Activated naive CD4-positive, alpha-beta T cell treated with anti-CD3 and anti-CD28 coated beads, Interleukin-2, amount 50 U/mL, for 72 hours (primary cell): ENCODE measurements at places on chromosomes 2 and 18. TPM values are rescaled to one million over a fixed set of nuclear protein-coding genes. Genes with fewer than 3 reads are reported as not detected.
A peak's percentile ranks its signal among the peaks of the same experiment; 100 is the strongest.

DNA sequence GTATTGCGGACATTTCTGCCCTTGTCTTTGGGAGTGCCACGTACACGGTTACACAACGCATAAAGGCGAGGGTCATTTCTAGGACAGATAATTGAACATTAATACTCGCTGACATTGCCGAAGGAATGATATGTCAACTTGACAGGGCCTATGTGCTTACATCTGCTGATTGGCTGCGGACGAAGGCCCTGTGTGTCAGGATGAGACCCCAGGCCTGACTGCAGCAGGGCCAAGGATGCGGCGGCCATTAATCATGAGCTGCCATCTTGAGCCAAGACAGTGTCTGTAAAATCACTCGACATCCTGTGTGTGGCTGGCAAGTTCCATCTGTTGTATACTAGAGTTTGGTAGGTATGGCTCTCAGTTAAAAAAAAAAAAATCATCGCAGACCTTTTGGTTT lies 96.6 kb downstream of the MEIS1 start:
- DNase-seq, result no peak

GRCh38 chr2:70118798-70119454 lies 31.6 kb downstream of the PCBP1 start:
- DNase-seq, result peak; percentile 11

DNA sequence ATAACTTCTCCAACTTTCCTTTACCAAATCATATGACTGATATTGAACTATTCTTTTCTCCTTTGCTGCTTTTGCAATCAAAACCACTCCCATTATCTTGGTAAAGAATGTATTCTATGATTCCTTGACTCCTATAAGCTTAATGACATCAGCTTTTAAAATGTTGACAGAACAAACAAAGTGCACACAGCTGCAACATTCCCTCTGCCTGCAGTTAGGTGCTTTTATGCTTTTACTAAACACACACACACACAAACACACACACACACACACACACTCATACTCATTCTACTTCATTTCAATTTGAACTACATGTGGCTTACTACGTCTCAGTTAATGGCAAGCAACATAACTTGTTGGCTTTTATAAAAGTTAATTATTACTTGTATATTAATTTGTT lies 946.6 kb downstream of the DPP10 start:
- no peak for DNase-seq

DNA sequence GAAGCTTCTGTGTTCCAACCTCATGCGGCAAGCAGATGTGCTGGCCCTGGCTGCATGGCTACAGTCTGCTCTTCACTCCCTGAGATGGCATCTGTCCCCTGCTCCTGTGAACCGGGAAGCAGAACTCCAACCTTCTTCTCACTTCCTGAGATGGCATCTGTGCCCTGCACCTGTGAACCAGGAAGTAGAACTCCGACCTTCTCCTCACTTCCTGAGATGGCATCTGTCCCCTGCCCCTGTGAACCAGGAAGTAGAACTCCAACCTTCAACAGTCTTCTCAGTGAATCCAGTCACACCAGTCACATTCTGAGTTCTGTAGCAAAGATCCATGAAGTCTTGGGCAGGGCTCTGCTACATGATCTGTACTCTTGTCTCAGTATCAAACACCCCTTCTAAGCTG lies 887.2 kb upstream of the KLHL29 start:
- no peak for DNase-seq

DNA sequence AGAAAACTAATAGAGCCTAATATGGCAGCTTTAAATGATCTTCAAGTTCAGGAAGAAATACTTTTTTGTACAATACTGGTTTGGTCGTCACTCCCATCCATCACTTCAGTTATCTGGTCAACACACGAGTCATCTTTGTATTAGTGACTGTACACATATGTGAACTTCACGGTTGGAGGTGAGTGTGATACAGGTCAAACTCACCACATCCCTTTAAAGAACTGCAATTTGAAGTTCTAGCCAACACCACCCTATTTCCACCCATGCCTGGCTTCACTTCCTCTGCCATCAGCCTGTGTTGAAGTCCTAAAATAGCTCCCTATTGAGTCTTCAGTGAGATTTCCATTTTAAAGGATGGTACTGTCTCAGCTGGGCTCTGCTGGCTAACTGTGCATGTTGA lies 361.9 kb downstream of the TXNL1 start:
- no peak for DNase-seq

DNA sequence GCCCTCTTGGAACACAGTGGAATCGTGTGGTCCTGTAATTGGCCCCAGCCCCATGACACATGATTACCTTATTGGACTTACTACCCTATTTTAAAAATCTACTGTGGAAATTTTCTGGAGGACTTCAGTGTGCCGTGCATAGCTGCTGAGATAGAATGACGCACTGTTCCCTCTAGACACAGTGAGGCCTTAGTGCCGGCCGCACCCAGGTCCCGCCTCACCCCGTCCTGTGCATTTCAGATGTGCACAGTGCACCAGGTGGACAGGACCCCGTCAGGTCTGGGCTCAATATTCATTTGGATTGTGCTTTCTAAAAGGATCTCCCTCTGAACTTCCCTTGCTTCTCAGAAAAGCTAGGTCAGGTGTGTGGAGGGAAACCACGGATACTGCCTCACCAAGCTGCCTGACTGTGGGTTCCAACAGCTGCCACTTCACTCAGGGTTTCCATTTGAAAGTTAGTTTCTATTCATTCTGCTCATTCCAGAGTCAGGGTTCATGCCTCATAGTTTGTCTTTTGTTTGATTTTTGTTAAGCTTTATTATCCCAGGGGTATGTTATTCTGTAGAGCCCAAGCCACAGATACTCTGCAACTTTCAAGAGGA lies 155.8 kb downstream of the PTGR3 start:
- DNase-seq, result no peak

DNA sequence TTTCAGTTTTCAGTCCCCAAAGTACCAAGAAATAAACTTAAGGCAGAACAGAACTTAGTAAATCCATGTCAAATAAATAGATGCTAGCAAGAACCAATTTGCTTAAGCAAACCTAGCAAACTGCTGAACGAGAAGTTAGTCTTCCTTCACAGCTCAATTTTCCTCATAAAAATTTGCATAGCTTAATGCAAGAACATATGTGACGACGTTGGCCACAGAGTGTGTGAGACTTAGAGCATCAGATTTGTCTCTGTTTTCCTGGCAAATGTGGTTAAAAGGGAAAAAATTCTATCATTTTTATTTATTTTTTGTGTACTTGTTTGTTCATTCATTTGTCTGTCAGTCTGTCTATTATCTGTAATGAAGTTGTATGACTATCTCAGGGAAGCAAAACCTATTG lies 485.7 kb downstream of the THSD7B start:
- DNase-seq, result no peak

DNA sequence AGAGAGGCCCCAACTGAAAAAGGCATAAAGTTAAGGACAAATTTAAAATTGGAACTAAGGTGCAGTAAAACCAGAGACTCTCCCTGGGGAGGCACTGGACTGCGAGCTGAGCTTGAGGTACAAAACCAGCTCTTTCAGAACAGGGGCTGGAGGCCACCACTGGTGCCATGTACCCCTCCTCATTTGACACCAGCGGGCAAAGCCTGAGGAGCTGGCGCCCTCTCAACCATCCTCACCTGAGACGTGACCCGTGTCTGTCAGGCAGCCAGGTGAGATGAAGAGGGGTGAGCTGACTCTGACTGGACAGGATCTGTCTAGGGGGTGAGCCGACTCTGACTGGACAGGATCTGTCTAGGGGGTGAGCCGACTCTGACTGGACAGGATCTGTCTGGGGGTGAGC lies 68.5 kb downstream of the TMEM18 start:
- DNase-seq, result no peak

- DNase-seq, result no peak
Measured at GRCh38 chr2:192696857-192697256, 502.1 kb upstream of the TMEFF2 start.

GRCh38 chr2:25274868-25275574 lies 66.7 kb downstream of the DNMT3A start:
- DNase-seq, result no peak

DNA sequence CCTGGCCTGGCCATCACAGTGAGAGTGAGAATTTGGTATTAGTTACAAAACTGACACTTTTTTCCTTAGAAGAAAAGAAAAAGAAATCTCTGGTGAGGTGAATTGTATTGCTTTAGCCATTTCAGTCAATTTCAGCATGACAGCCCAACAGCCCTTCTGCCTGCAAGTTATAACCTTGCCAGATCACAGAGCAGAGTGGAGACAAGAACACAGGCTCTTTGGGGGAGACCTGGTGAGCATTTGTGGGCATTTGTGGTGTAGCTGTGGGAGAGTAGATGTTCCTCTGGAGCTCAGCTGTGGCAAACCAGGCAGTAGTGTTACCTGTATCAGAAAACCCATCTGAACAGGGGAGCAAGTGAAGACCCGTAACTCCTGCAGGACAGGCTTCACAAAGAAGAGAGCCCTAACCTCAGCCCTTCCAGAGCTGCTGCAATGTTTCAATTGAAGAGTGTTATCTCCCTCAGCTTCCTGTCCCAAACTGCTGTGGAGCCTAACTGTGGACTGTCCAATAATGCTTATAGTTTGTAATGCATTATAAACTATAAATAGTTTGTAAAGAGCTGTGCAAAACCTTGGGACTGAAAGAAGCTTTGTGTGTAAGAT lies 22.8 kb upstream of the DLX1 start:
- DNase-seq, result no peak

DNA sequence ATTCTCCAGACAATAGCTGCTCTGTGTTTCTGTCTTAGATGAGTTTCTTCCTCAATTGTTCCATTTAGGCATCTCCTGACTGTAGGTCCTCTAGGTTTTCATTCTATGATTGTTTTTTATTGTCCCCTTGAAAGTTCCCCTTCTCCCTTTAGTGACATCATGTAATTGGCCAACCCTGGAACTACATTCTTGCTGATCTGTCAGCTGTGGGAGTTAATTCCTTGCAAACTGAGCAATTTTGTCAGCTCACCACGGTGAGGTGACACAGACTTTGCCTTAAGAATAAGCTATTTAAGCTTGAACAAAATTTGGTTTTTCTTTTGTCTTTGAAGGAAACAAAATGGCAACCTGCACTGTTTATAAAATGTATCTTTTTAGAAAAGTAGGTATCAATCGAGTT lies 95.9 kb downstream of the TXNL1 start:
- DNase-seq, result no peak

DNA sequence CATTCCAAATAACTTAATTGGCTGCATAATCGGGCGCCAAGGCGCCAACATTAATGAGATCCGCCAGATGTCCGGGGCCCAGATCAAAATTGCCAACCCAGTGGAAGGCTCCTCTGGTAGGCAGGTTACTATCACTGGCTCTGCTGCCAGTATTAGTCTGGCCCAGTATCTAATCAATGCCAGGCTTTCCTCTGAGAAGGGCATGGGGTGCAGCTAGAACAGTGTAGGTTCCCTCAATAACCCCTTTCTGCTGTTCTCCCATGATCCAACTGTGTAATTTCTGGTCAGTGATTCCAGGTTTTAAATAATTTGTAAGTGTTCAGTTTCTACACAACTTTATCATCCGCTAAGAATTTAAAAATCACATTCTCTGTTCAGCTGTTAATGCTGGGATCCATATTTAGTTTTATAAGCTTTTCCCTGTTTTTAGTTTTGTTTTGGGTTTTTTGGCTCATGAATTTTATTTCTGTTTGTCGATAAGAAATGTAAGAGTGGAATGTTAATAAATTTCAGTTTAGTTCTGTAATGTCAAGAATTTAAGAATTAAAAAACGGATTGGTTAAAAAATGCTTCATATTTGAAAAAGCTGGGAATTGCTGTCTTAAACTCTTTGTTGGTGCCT lies 1.4 kb downstream of the PCBP1 start:
- DNase-seq, result no peak

- DNase-seq, result no peak
Measured at GRCh38 chr2:84991404-84992160, 20.6 kb downstream of the KCMF1 start.

- DNase-seq, result no peak
Measured at GRCh38 chr2:221102896-221103688, 469.0 kb downstream of the EPHA4 start.

DNA sequence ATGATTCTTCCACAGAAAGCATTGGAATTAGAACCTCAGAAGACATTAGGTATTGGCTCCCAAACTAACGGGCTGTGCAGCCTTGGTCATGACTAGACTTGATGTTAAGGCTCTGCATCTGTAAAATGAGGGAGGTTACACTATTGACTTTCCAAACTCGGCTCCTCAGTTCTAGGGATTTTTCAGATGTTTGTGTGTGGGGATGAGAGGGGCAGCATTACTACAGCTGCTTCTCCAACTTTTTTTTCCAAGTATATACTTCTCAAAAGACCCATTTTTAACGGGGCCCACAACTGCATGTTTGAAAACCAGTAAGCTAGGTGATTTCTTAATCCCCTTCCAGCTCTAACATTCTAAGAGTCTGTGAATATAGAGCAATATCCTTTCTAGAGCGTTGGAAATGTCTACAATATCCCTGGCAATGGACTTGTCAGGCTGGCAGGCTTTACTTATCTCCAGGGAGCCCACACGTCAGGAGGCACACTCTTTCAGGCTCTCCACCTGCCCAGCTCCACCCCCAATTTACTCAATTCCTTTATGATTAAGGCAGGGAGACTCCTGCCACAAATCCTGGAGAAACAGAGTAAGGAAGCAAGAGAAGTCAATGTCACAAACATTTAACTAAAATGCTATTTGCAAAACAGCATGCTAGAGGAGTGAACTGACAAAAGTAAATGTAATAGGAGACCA lies 844 bp upstream of the MPV17 start:
- DNase-seq, result no peak

DNA sequence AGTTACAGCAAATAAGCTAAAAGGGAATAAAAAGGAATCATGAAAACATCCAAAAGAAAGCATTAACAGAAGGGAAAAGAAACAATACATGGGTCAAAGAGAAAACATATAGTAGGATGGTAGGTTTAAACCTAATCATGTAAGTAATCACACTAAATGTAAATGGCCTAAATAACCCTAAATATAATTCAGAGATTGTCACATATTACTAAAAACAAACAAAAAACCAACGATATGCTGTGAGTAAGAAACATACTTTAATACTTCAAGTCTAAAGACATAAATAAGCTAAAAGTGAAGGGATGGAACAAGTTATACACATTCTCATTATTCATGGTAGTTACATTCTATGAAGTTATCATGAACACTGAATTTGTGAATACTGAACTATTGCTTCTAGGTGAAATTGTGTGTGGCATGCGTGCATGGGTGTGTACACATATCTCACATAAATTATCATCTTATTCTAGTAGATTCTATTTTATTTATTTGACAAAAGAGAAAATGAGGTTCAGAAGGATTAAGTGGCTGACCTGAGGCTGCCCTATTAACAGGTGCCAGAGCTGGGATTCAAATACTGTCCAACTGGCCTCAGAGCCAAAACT lies 170.9 kb downstream of the SEPTIN10 start:
- no peak for DNase-seq

GRCh38 chr18:52874774-52875173 lies 534.8 kb downstream of the DCC start:
- no peak for DNase-seq

GRCh38 chr18:48996901-48997463 lies 46.2 kb upstream of the SMAD7 start:
- no peak for DNase-seq

The EFHD1 gene
- total RNA-seq, result 2.4 TPM

The PPM1G gene
- 122 TPM for total RNA-seq

The GAL3ST2 gene
- total RNA-seq, result 0.16 TPM

The B3GNT2 gene
- total RNA-seq, result 43.6 TPM

The NCL gene
- total RNA-seq, result 435 TPM

The SLC25A52 gene
- not detected for total RNA-seq

The BOLL gene
- total RNA-seq, result not detected

The SLC4A3 gene
- not detected for total RNA-seq

The NEUROD1 gene
- total RNA-seq, result not detected

The CHRND gene
- not detected for total RNA-seq

The PTPN4 gene
- total RNA-seq, result 32.9 TPM

The PLEK gene
- 0.88 TPM for total RNA-seq

The TSPYL6 gene
- not detected for total RNA-seq

The NRP2 gene
- 3.0 TPM for total RNA-seq

The SLC11A1 gene
- not detected for total RNA-seq
